Suprapubic skin (tissue), 4 donors: ENCODE measurements at places on chromosomes 12 and 14. TPM values are rescaled to one million over a fixed set of nuclear protein-coding genes. Genes with fewer than 3 reads are reported as not detected.
A peak's percentile ranks its signal among the peaks of the same experiment; 100 is the strongest.

GRCh38 chr12:103875666-103876065, 34.6 kb upstream of the NT5DC3 start:
- DNase-seq: no peak

SOX5 gene
- 26.8 TPM for total RNA-seq

KCNH5 gene
- total RNA-seq: not detected

GRCh38 chr14:41404126-41404525, 202.6 kb upstream of the LRFN5 start:
- no peak for DNase-seq

DNA sequence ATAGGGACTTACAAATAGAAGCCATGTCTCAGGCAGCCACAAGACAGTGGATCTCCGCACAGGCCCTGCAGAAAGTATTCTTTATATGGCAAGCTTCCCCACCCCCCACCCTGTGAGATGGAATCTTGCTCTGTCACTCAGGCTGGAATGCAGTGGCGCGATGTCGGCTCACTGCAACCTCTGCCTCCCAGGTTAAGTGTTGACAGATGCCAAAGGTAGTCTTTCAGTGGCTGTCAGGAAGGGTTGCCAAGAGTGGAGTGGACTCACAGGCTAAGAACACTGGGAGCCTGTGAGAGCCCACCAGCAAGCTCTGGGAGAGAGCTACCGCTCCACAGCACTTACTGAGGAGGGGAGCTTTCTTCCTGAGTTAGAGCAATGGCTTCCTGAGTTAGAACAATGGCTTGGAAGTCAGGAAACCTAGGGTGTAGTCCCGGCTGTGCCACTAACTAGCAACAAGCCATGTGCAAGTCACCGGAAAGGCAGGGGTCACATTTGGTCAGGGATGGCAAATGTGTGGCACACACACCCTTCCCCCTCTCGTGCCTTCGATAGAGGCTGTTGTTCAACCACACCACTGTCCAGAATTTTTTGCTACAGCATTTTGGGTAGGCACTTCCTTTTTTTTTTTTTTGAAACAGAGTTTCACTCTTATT, 2.6 kb downstream of the RNASE1 start:
- DNase-seq: peak; percentile 69

GPRC5A gene
- 11.0 TPM for total RNA-seq

DNA sequence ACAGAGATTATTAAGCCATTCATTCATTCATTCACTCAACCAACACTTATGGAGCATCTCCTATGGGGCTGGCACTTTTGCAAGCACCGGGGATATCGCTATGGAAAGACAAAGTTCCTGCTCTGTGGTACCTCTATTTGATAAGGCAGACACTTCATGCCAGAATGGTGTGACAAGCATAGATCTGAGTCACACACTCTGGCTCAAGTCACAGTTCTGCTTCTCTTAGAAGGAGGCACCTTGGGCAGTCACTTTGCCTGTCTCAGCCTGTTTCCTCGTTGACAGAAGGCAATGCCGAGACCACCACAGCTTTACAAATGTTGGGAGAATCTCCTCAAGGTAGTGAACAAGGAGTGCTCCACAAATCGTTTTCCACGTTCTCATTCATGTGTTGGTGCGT, 205.2 kb downstream of the SLC41A2 start:
- no peak for DNase-seq

IQSEC3 gene
- total RNA-seq: not detected

- no peak for DNase-seq
Measured at GRCh38 chr12:33588725-33589405, 149.2 kb upstream of the SYT10 start.

GRCh38 chr12:6295094-6295811, 15.2 kb upstream of the PLEKHG6 start:
- peak; percentile 70 for DNase-seq

- no peak for DNase-seq
Measured at GRCh38 chr12:13945236-13945635, 36.2 kb downstream of the GRIN2B start.

JPH4 gene
- 0.30 TPM for total RNA-seq

- no peak for DNase-seq
Measured at GRCh38 chr12:103848917-103849491, 8.0 kb upstream of the NT5DC3 start.

ESPL1 gene
- 6.4 TPM for total RNA-seq

RND1 gene
- 0.65 TPM for total RNA-seq

GRCh38 chr12:33988913-33989312, 33.4 kb upstream of the ALG10 start:
- no peak for DNase-seq

- DNase-seq: no peak
Measured at GRCh38 chr14:66746316-66747006, 238.5 kb downstream of the GPHN start.

NPFF gene
- total RNA-seq: not detected

DBX2 gene
- total RNA-seq: 0.76 TPM

DNA sequence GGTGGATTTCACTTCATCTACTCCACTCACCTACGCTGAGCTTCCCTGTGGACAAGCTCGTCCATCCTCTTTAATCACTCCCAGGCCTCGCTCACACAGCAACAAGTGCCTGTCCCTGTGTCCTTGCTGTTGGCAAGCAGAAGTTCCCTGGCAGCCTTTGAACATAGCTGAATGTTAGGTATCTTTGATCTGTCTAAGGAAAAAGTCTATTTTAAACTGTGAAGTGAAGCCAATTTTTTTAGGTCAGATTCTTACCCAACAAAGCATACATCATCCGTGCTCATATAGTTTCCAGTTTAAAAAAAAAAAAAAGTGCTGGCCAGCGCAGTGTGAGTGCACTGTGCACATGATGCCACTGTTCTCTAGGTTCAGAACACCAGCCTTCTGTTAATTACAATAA, 36.3 kb downstream of the PPP2R5C start:
- DNase-seq: no peak

PMCH gene
- not detected for total RNA-seq

IL26 gene
- not detected for total RNA-seq

MMP17 gene
- total RNA-seq: 10.1 TPM

DNA sequence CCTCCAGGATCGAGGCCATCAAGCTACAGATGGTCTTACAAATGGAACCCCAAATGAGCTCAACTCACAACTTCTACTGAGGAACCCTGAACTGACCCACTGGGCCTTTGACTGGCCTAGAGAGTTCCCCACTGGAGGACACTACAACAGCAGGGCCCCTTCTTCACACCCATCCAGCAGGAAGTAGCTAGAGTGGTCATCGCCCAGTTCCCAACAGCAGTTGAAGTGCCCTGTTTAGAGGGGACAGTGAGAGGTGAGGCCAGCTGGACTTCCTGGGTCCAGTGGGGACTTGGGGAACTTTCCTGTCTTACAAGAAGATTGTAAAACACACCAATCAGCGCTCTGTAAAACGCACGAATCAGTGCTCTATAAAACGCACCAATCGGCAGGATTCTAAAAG, 247.9 kb upstream of the BTG1 start:
- no peak for DNase-seq

ITGB7 gene
- 2.9 TPM for total RNA-seq

EEF1AKMT3 gene
- 12.4 TPM for total RNA-seq

DNA sequence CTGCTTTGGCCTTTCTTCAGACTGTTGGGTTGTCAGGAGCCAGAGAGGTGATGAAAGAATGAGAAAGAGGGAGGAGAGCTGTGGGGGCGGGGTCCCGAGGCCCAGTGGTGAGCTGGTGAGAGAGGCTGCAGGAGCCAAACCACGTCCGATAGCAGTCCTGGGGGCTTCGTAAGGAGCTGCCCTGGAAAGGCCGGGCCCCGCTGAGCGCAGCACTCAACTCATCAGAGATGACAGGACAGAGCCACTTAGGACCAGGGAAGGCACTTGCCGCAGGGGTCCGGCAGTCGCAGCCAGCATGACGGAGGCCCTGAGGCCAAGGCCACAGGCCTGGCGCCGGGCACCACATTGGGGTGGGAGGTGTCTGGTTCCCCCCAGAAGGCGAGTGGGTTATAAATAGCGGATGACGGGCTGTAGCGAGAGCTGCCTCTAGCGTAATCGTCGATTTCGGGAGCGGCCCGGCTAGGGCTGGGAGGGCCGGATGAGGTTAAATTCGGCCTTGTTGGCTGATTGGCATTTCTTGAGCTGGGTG, 179.0 kb downstream of the TSPAN9 start:
- no peak for DNase-seq

EFS gene
- total RNA-seq: 74.0 TPM

GRCh38 chr14:29348504-29348903, 579.1 kb downstream of the PRKD1 start:
- no peak for DNase-seq

GRCh38 chr12:46652692-46653091, 173.1 kb downstream of the SLC38A4 start:
- DNase-seq: no peak

RESF1 gene
- total RNA-seq: 80.7 TPM

DNA sequence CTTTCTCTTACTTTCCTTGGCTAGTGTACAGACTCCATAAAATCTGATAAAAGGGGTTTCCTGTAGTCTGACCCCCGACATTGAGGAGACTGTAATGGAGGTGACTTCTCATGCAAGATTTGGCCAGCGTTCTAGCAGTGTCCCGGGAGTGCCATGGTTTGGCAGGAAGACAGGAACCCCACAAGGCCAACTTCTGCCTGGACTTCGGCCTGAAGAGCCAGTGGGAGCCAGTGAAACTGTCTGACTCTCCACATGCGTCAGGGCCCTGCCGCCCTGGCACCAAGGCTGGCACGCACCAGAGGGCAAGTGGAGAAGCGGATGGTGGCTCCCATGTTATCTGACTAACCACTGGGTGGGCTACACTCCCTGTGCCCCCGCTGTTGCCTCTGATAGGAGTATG, 70.5 kb downstream of the TMEM260 start:
- no peak for DNase-seq

LYZ gene
- total RNA-seq: 8.3 TPM

TEX52 gene
- not detected for total RNA-seq

DNA sequence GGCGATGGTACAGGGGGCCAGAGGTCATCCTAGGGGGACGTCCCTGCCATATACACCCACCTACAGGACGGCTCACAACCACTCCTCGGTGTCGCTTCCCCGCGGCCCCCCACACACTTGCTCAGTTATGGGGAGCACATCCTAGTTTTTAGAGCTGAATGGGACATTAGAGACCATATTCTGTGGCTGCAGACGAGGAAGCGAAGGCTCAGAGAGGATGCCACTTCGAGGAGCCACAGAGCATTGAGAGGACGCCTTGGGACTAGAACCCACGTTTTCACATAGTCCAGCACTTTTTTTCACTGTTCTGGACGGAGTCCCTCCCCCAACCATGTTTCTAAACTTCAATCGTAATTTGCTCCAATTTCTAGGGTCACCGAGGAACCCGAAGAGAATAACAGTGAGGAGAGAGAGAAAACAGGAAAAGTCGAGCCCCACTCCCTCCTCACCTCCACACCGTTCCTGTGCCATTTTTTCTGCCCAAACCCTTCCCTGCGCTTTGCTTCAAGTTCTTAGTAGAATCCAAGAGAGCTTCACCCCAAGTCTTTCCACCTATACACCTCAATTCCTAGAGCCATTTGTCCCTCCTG, 641 bp upstream of the ASCL1 start:
- no peak for DNase-seq

CD163 gene
- 12.9 TPM for total RNA-seq

TMEM63C gene
- 26.3 TPM for total RNA-seq

NGDN gene
- total RNA-seq: 49.7 TPM

DNA sequence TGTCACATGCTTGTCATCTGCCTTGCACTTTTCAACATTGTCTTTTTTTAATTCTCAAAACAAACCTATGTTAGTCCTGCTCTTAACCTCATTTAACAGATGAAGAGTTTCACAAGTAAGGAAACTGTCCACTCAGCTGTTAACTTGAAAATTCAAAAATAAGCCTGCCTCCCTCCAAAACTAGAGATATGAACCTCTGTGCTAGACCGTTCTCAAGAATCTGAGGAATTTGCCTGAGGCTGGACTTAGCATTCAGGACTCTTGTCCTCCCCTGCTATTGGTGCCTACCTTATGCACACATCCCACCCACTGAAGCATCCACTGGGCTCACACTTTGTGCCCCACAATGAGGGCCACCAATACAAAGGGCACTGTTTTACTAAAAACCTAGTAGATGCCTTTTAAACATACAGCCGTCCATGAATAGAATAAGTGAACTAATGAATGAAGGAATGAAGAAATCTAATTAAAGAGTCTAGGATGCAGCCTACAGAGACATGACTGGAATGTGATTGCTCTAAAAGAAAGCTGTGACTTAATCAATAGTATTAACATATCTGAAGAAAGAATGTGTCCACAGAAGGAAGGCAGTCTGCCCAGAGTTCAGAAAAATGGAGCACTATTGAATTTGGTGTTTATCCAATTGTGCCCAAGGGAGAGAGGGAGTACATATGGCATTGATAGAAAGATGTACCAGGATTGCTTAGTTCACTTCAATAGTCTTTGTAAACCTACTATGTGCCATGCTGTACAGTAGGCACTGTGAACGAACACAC, 238.5 kb downstream of the SPTSSA start:
- no peak for DNase-seq

SPTB gene
- total RNA-seq: 0.57 TPM

DNA sequence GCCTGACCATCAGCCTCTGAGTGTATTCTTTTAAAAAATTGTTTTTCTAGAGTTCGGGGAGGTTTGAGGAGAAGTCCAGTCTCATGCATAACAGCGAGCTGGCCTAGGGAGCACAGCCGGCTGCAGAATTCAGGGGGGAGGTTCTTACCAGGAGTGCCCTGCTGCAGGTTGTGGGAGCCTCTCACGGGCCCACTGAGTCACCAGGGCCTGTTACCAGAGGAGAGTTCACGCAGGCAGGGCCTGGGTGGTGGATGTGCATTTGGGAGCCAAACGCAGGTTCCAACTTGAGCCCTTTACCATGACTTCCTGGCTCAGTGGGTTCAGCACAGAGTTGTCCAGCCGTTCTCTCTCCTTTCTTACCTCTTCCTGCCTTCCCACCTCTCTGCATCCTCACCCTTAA, 14.4 kb downstream of the CD9 start:
- no peak for DNase-seq

CPNE6 gene
- not detected for total RNA-seq

- DNase-seq: no peak
Measured at GRCh38 chr12:49967777-49968250, 4.9 kb upstream of the AQP6 start.
